ENCODE measurements at places on chromosomes 13 and 19. TPM values are rescaled to one million over a fixed set of nuclear protein-coding genes. Genes with fewer than 3 reads are reported as not detected.

DNA sequence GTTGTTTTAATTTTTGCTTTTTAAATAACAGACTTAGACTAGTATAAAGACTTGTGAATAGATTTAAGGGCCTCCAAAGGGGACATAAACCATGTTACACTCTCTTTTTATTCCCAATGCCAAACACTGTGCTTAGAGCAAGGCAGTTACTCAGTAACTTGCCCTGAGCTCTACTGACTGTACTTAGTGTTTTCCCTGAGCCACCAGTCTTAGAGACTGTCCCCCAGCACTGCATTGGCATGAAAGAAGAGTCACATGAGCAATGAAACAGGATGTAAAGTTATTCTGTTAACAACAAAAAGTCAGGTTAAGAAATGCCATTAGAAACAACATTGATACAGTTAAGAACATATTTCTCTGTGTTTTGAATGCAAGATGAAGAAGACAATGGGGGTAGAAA, 187.9 kb downstream of the TBC1D4 start:
- no peaks in the 10 kb centered on the region for H3K36me3 ChIP-seq
- DNase-seq: no peak
- no peaks in the 10 kb centered on the region for H3K27me3 ChIP-seq
- no peaks in the 10 kb centered on the region for H3K4me1 ChIP-seq
- no peak overlapping the region for H3K27ac ChIP-seq
- no peak overlapping the region for H3K4me3 ChIP-seq

NCAN gene
- total RNA-seq: under 0.01 TPM

DNA sequence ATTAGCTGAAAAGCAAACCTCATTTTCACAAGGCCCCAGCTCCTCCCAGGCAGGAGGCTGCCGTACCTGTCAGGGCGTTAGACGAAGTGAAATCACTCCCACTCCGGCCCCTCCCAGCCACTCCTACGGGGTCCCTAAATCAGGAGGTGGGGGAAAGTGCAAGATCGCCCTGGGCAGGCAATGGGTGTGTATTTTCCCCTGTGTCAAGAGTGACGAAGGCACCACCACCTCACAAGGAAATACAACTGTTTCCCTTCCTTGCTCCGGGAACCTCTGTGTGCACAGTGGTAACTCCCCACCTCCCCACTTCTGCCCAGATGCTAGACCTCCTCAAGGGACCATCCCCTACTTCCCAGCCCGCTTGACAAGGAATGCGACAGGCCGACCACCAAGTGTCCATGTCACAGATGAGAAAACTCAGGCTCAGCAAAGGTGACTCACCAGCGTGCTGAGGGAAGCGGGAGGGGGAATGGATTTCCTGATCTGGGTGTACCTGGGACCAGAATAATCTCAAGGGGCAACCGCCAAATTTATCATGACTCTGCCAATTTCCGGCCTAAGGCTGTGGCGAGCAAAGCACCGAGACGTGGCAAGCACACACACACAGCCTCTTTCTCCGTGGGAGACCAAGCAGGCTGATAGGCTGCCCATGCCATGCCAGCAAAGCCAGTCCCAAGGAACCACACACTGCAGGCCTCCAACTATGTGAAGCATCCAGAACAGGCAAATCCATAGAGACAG, 7.3 kb downstream of the PPP6R1 start:
- H3K4me3 ChIP-seq: no peak overlapping the region
- peak; percentile 67 for DNase-seq
- H3K27ac ChIP-seq: no peak overlapping the region
- peaks cover 3% of the 10 kb centered on the region for H3K36me3 ChIP-seq
- peaks cover 3% of the 10 kb centered on the region for H3K4me1 ChIP-seq

DNA sequence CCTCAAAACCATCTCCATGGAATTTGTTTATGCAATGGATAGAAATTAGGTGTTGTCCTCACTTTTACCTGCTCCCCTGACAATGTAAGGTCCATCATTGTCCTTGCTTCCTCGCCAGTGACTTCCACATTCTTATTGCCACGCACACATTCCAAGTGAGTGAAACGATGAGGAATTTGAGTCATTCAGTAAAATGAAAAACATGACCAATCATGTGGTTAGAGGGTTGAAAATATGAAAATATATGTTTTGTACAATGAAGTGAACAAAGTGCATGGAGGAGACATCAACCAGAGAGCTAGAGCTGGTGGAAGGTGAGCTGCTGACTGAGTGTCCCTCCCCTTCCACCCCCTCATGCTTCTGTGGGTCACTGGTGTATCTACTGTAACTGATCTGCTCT, 91.7 kb downstream of the ATP8A2 start:
- H3K4me1 ChIP-seq: no peaks in the 10 kb centered on the region
- DNase-seq: peak; percentile 56
- H3K36me3 ChIP-seq: no peaks in the 10 kb centered on the region
- no peak overlapping the region for H3K27ac ChIP-seq

- H3K36me3 ChIP-seq: no peaks in the 10 kb centered on the region
- peak; percentile 62 for DNase-seq
- no peaks in the 10 kb centered on the region for H3K4me1 ChIP-seq
- no peak overlapping the region for H3K27ac ChIP-seq
Observed at GRCh38 chr19:35066691-35067563, 25.4 kb downstream of the HPN start.

GRCh38 chr19:16847430-16847829, 18.2 kb downstream of the SIN3B start:
- H3K36me3 ChIP-seq: peaks cover 33% of the 10 kb centered on the region
- H3K27ac ChIP-seq: no peak overlapping the region
- no peak overlapping the region for H3K4me3 ChIP-seq

RANBP3 gene
- 32.1 TPM for total RNA-seq

DNA sequence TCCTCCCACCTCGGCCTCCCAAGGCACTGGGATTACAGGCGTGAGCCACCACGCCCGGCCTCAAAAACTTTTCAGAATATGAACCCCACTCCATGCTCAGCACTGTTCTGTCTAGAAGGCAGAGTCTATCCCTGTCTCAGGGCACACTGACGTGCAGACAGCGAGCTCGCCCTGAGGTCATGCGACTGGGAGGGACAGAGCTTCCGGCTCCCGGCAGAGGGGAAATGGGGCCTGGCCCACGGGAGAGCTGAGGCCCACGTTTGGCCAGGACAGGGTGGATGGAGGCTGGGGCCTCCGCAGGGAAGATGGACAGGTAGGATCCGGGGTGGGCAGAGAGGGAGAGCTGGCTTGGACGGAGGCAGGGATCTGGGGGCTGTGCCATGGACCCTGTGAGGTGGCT, 2.8 kb upstream of the AZU1 start:
- no peaks in the 10 kb centered on the region for H3K27me3 ChIP-seq
- no peak for DNase-seq
- no peak overlapping the region for H3K4me3 ChIP-seq
- no peak overlapping the region for H3K27ac ChIP-seq

DNA sequence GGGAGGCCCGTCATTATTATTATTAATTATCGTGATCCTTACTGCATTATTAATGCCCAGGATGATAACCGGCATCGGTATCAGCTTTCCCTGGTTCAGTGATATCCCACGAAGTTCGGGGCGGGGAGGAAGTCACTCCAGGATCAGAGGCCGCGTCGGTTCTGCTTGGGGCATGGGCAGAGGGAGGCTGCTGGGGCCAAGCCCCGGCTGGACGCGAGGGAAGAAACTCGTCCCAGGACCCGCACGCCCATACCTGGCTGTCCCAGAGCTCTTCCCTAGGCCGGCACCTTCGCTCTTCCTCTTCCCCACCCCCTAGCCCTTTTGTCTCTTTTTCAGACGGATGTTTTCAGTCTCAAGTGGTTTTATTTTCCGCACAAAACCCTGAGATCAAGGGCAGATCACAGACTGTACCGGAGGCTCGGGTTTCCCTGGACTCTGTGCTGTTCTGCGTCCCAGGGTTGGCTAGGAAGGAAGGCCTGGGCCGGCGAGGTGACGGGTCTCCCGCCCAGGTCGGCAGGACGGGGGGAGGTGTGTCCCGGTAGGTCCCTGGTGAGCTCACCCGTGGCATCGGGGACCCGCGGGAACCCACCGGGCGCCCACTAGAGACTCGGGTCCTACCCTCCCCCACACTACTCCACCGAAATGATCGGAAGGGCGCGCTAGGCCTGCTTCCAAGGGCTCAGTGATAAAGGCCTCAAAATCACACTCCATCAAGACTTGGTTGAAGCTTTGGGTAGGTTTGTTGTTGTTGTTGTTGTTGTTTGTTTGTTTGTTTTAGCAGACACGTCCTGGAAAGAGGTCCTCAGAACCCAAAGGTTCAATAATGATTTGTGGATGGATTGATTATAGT, 7.9 kb downstream of the ZIC2 start:
- H3K4me3 ChIP-seq: no peak overlapping the region
- DNase-seq: no peak
- H3K27ac ChIP-seq: no peak overlapping the region
- H3K4me1 ChIP-seq: no peaks in the 10 kb centered on the region

PGLYRP2 gene
- total RNA-seq: not detected

CEACAM20 gene
- not detected for total RNA-seq

- H3K4me3 ChIP-seq: no peak overlapping the region
- H3K27ac ChIP-seq: no peak overlapping the region
- H3K36me3 ChIP-seq: no peaks in the 10 kb centered on the region
- H3K27me3 ChIP-seq: no peaks in the 10 kb centered on the region
- DNase-seq: peak; percentile 42
Observed at GRCh38 chr19:8552810-8553209, 24.4 kb downstream of the MYO1F start.

TJP3 gene
- total RNA-seq: not detected

- H3K36me3 ChIP-seq: no peaks in the 10 kb centered on the region
- DNase-seq: no peak
- no peaks in the 10 kb centered on the region for H3K4me1 ChIP-seq
- no peak overlapping the region for H3K4me3 ChIP-seq
Observed at GRCh38 chr13:31703780-31704179, 35.5 kb upstream of the RXFP2 start.

DNA sequence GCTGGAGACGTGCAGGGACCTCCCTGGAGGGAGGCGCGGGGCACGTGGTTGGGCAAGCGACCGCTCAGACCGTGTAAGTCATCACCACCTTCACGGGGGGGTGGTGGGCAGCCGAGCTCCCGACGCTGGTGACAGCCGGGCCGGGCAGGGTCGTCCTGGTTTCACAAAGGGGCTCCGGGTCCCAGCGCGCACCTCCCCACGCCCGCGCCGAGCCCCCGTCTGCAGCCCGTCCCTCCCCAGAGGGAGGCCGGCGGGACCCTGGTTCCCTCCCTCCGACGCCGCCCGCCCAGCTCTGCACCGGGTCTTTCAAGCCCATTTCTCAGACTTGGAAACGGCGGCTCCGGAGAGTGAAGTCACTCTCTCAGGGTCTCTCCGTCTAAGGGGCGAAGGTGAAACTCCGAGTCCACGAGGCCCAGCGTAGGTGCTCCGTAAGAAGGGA, 729 bp upstream of the ARID3A start:
- H3K27me3 ChIP-seq: peaks cover 4% of the 10 kb centered on the region
- DNase-seq: peak; percentile 12
- H3K36me3 ChIP-seq: peaks cover 2% of the 10 kb centered on the region
- peaks cover 6% of the 10 kb centered on the region for H3K4me1 ChIP-seq
- H3K27ac ChIP-seq: peak overlapping the region; percentile 83

ZNF829 gene
- total RNA-seq: 2.8 TPM

A1BG gene
- total RNA-seq: 3.3 TPM

GRCh38 chr13:50589139-50589538, 254.4 kb downstream of the DLEU7 start:
- no peaks in the 10 kb centered on the region for H3K27me3 ChIP-seq
- H3K27ac ChIP-seq: peak overlapping the region; percentile 41
- H3K4me3 ChIP-seq: no peak overlapping the region
- peaks cover 11% of the 10 kb centered on the region for H3K4me1 ChIP-seq
- peak; percentile 80 for DNase-seq

DNA sequence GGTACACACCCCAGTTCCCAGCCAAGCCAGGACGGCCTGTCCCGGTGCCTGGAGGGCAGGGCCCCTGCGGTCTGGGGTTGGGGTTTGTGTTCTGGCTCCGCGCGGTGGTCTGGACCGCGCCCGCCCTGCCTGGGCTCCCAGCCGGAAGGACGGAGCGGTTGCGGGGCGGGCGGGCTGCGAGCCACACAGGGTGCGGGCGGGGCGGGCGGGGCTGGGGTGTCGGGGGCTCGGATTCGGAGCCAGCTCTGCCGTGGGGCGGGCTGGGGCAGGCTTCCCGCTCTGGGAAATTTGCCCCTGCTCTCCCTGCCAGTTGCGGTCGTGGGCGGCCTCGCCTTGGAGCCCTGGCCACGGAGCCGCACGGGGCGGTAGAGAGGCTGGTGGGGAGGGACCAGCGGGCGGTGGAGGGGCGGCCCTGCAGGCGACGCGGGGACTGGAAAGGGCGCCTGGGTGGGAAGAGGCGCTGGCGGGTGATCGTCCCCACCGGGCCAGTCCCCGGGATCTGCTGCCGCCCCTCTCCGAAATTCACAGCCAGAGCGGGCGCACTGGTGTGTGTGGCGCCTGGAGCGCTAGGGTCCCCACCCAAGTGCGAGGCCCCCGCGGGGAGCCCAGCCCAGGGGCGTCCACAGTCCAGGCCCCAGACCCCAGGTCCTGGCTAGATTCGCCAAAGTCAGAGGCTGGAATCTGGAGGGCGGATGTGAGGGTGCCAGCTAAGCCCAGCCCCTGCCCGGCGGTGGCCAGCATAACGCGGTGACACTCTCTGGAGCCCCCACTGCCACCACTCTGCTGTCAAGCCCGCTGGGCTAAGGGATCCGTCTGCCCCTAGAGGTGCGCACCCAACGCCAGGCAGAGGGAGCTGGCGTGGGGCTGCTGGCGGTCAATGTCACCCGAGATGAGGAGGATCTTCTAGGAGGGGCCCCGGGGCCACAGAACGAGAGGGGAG, 11.0 kb upstream of the ZNF492 start:
- DNase-seq: no peak
- no peaks in the 10 kb centered on the region for H3K36me3 ChIP-seq
- H3K27ac ChIP-seq: no peak overlapping the region
- no peaks in the 10 kb centered on the region for H3K27me3 ChIP-seq

- no peak overlapping the region for H3K27ac ChIP-seq
- no peak for DNase-seq
- H3K4me1 ChIP-seq: peaks cover 9% of the 10 kb centered on the region
- no peak overlapping the region for H3K4me3 ChIP-seq
- no peaks in the 10 kb centered on the region for H3K27me3 ChIP-seq
- H3K36me3 ChIP-seq: peaks cover 14% of the 10 kb centered on the region
Observed at GRCh38 chr19:3510727-3511126, 4.6 kb downstream of the FZR1 start.

INSL3 gene
- not detected for total RNA-seq

GRCh38 chr19:2289714-2290435, 7.9 kb upstream of the PEAK3 start:
- peaks cover 4% of the 10 kb centered on the region for H3K4me1 ChIP-seq
- DNase-seq: no peak
- H3K27me3 ChIP-seq: peaks cover 36% of the 10 kb centered on the region
- no peaks in the 10 kb centered on the region for H3K36me3 ChIP-seq
- peak overlapping the region; percentile 7 for H3K4me3 ChIP-seq

GRCh38 chr13:102234618-102235017, 167.2 kb downstream of the FGF14 start:
- H3K27ac ChIP-seq: no peak overlapping the region
- DNase-seq: no peak
- no peaks in the 10 kb centered on the region for H3K27me3 ChIP-seq
- H3K4me3 ChIP-seq: no peak overlapping the region
- H3K36me3 ChIP-seq: no peaks in the 10 kb centered on the region
- H3K4me1 ChIP-seq: no peaks in the 10 kb centered on the region

HRC gene
- total RNA-seq: not detected

Measured in fibroblast of lung (primary cell).